ENCODE measurements at places on chromosomes 16 and 17.

DNA sequence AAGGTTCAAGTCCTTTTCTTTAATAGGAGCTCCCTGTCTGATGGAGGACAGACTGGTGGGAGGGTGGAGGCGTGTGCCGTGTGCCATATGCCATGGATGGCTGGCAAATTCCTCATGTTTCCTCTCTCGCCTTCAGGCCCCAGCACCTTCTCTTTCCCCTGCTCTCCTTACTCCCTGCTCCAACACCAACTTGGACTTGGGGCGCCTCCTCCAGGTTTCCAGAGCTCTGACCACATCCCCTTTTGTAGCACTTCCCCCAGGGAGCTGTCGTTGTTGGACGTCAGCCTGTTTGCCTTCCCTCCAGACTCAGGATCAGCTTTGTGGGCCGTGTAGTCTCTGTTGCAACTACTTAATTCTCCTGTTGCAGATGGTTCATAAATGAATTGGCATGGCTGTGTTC lies 30.7 kb downstream of the TMC7 start:
- DNase-seq = no peak

- no peak for DNase-seq
These were observed 20.0 kb downstream of the CCL17 start for GRCh38 chr16:57424583-57424982.

DNA sequence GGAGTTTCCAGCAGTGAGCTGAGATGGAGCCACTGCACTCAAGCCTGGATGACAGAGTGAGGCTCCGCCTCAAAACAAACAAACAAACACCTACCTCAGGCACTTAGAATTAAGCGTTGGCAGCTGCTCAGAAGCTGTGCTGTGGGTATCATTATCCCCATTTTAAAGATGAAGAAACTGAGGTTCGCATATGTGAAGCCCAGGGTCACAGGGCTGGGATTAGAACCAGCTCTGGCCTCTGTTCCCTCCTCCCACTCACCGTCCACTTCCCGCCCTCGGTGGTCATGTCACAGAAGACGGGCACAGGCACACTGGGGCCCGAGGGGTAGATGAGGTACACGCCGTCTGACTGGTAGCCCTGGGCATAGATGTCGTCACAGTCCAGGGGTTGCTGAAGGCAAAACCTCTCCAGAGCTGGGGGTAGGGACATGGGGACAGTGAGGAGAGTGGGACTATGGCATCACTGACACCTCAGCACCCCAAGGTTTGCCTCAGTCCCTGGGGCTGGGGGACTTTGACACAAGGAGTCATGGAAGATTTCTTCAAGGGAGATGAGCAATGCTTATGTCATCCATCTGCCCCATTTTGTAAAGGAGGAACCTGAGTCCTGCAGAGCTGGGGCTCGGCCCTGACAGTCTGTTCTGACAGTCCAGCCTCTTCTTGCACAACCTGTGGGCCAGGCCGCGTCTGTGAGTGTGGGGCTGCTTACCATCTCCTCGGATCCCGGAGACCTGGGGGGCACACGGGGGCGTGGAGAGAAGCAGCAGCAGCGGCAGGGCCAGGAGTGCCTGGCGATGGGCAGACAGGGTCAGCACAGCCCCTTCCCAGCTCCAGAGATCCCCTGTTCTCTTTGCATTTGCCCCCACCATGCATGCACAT lies 700 bp downstream of the MFAP4 start:
- peak; percentile 9 for DNase-seq

GRCh38 chr17:27536781-27537180 lies 80.5 kb downstream of the KSR1 start:
- DNase-seq = no peak

DNA sequence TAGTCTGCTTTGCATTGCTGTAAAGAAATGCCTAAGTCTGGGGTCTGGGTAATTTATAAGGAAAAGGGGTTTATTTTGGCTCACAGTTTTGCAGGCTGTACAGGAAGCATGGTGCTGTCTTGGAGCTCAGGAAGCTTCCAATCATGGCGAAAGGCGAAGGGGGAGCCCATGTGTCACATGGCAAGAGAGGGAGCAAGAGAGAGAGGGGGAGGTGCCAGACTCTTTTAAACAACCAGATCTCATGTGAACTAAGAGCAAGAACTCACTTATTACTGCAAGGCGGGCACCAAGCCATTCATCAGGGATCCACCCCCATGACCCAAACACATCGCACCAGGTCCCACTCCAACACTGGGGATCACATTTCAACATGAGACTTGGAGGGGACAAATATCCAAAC lies 148.2 kb upstream of the HS3ST2 start:
- no peak for DNase-seq

- no peak for DNase-seq
These were observed 157.5 kb downstream of the HS3ST2 start for GRCh38 chr16:22971346-22971924.

GRCh38 chr16:57485091-57485915 lies 990 bp downstream of the DOK4 start:
- no peak for DNase-seq

DNA sequence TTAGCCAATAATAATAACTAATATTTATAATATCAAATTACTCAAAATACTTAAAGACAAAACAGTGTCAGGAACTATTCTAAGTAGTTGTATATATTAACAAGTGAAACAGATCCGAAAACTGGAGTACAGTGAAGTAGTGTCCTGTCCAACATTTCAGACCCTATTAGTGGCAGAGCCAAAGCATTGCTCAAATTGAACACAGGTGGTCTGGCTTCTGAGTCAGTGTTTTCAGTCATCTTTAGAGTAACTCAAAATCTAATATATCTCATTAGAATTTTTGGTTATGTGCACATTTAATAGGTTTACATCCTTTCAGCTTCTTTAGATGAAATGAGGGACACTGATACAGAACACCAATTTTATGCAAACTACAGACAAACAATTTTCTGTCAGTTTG lies 652.5 kb downstream of the CDH11 start:
- DNase-seq = no peak

GRCh38 chr16:51151961-51152663 lies 1.0 kb upstream of the SALL1 start:
- peak; percentile 36 for DNase-seq

GRCh38 chr16:10971560-10971961 lies 27.2 kb downstream of the CLEC16A start:
- peak; percentile 69 for DNase-seq

DNA sequence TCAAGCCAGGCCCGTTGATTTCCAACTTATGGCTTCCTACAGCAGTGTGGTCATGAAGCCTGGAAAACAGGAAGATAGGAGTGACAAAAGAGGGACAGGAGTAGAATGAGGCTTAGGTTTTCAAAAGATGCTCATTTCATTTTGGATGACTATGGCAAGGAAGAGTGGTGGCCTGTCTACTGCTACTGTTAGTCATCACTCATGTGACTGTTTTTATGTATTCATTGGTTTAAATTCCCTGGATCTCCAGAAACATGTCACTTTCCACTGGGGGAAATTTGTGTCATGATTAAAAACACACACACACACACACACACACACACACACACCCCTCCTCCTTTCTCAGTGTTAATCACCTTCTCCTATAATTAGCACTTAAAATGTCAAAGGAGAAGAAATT lies 1.1 kb upstream of the CYLD start:
- DNase-seq = no peak

DNA sequence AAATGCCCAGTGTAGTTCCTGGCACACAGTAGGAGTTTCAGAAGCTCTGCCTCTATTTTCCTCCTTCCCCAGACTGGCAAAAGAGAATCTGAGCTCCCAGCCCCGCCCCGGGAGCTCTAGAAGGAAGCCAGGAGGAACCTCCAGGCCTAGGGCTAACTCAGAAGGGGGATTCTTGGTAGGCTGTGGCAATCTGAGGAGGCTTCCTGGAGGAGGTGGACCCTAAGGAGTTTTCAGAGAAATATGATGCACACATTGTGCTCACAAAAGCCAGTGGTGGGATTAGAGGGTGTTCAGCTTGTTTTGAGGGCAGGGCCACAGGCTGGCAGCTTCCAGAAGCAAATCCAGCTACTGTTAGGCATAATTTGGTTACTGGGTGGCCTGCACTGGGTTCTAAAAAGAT lies 10.0 kb downstream of the ADGRG1 start:
- no peak for DNase-seq
